ENCODE measurements at places on chromosomes 13 and 19.

DNA sequence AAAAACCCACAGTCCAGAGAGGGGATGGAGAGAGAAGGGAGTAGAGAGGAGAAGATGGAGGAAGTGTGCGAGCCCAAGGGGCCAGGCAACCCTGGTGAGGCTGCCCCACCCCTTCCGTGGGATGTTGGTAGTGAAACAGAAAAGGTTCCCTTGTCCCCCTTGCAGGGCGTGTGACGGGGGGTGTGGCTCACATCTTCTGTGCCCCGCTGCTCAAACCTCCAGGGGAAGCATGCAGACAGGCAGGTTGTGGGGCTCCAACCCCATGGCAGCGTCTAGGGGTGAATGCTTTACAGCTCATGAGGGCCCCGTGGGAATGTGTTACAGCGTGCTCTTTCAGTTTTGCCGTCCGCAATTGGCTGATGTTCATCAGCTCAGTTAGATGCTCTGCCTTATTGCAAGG lies 14.7 kb upstream of the EVI5L start:
- no peak for DNase-seq

DNA sequence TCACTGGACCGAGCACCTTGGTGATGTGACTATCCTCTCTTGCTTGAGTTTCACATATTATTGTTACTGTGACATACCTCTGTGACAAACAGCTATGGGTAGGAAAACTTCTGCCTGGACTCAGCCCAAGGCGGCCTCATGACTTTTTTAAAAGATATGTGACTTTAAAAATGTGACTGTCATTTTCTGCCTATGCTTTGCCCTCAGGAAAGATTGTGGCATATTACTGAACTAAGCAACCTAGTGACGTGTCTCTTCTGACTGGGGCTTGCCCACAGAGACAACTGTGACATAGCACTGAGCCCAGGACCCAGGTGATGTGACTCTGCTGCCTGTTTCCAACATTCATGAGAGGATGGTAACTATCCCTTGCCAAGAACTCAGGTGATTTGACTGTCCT lies 84.8 kb downstream of the ZNF728 start:
- DNase-seq = no peak

DNA sequence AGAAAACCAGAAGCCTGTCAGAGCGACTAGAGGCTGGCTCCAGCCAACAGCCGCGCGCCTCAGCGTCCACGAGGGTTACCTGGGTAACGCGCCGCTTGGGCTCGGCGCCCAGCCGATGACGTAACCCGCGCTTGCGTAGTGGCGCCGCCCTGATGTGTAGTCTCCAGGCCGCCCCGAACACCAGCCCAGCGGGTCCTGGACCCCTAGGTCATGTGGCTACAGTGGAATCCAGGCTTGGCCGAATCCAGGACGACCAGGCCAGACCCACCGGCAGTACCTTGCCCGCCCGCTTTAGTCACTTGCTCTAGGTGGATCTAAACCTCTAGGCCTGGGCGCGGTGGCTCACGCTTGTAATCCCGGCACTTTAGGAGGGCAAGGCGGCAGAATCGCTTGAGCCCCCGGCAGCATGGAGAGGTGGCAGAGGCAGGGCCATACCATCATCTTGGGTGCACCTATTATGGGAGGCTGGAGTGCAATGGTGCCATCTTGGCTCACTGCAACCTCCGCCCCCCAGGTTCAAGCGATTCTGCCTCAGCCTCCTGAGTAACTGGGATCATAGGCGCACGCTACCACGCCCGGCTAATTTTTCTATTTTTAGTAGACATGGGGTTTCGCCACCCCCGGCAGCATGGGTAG lies 7.2 kb upstream of the ZNF606 start:
- DNase-seq = peak; percentile 94

GRCh38 chr13:113544071-113544891 lies 40.3 kb upstream of the TFDP1 start:
- DNase-seq = no peak

DNA sequence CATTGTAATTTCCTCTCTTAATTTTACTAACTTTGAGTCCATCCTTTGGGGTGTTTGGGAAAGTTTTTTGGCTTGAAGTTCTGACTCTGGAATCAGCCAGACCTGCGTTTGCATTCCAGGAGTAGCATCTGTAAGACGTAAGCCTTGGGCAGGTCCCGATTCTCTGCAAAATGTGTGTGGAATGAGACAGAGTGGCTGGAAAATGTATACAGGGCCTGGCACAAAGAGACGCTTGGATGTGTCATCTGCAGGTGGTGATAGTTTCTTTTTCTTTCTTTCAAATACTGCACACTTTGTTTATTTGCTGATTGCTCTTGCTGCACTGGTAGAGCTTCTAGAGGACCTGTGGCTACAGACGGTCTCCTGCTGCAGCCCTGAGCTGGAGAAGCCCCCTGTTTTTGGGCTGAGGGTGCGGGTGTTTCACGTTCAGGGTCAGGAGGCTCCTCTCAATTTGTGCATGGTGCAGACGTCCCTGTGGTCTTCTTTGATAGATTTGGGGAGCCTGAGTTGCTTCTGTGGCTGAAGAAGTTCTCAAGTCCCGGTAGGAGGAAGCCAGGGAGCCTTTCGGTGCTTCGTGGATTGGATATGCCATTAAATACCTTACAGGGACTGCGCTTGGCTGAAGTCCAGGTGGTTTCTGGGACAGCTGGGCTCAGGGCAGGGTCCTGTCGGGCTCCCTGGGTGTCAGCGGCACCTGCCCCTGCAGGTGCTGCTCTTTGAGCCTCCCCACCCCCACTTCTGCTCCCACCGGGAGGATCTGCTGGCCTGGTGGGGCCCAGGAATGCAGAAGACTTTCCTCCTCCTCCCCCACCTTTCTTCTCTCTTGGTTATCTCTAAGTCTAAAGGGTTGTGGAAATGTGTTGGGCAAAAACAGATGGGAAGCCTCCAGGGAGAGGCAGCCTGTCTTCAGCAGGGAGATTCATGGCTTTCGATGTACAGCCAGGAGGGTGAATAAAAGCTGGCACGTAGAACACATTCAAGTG lies 44.0 kb upstream of the GAS6 start:
- no peak for DNase-seq

DNA sequence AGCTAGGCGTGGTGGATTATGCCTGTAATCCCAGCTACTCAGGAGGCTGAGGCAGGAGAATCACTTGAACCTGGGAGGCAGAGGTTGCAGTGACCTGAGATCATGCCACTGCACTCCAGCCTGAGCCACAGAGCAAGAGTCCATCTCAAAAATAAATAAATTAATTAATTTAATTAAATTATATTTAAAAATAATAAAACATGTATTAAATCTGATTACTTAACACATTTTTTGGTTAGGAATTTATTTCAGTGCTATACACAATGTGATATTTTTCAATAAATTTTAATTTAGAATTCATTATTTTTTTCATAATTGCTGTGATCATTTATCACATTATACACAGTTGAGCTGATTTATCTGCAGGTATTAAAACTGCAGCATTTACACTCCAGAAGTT lies 1101.5 kb upstream of the MIR17HG start:
- DNase-seq = no peak

GRCh38 chr19:8451377-8451776 lies 6.6 kb downstream of the HNRNPM start:
- DNase-seq = no peak
